ENCODE measurements at places on chromosomes 6 and 20.

- no peak for DNase-seq
Observed at GRCh38 chr6:37865504-37865903, 46.0 kb downstream of the ZFAND3 start.

GRCh38 chr6:106561686-106562405, 67.5 kb downstream of the RTN4IP1 start:
- no peak for DNase-seq

- DNase-seq = no peak
Observed at GRCh38 chr6:2839195-2839981, 2.3 kb downstream of the SERPINB1 start.

DNA sequence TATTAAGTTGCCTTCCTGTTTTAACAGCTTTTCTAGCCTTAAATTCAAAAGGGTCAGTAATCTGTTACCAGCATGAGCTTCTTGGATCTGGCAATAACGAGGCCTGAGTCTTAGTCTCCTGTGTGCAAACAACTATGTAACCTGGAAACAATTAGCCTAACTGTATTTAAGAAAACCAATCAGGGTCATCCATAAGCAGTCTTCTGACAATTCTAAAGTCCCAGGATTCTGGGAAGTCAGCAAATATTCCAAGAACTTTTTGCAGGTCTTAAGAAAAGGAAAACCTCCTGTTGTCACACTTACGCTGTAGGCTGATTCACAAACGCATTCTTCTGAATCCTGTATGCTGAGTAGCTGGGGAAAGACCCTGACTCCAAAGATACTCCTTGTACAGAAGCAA, 90.4 kb downstream of the COL12A1 start:
- DNase-seq = no peak

- DNase-seq = no peak
Observed at GRCh38 chr20:47568019-47568418, 66.3 kb downstream of the NCOA3 start.

DNA sequence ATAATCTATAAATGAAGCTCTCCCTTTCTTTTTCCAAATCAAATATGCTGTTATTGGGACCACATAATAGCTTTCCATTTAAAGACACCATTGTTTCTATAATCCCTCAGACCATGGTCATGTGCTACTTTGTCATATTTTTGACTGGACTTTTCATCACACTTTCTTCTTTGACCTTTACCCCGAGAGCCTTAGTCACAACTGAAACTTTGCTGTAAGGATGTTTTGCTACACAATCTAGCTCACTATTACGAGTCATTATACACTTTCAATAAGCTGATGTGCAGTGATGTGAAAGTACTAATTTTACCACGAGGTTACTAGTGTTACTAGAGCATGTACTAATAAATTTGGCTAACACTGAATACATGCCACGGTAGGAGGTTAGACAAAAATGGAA, 367.2 kb upstream of the RUNX2 start:
- no peak for DNase-seq

DNA sequence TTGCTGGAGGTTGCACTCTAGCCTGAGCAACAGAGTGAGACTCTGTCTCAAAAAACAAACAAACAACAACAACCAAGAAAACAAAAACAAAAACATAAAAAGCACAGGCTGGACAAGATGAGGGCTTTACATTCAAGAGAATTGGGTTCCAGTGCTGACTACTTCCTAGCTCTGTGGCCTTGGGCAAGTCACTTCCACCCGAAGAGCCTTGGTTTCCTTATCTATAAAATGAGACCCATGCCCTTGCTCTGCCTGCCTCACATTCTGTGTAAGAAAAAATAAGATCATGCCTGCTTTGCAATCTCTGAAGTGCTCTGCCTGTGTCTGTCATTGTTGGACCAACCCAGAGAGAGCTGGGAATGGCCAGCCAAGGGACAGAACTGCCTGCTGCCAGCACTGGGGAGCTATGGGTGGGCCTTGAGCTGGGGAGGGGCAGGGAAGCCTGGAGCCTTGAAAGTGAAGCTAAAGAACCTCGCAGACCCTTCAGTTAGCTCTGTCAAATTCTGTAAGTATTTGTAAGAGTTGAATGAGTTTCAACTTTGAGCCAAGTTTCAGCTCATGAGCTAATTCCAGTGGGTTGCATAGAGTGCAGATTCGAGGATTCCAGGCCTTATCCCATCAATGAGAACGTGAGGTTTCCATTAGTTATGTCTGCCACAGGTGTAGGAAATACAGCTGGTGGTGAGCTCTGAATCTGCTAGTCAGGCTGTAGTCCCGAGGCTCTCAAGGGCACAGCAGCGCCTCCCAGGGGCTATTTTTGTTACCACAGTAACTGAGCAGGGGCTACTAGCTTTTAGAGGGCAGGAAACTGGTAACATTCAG, 93.2 kb downstream of the DLGAP4 start:
- no peak for DNase-seq

- DNase-seq = no peak
Observed at GRCh38 chr6:116876635-116877611, at the start of gene RFX6. TSS of gene RFX6 (plus strand) at chr6:116877242. CDS start at chr6:116877276, 34 bp downstream.

DNA sequence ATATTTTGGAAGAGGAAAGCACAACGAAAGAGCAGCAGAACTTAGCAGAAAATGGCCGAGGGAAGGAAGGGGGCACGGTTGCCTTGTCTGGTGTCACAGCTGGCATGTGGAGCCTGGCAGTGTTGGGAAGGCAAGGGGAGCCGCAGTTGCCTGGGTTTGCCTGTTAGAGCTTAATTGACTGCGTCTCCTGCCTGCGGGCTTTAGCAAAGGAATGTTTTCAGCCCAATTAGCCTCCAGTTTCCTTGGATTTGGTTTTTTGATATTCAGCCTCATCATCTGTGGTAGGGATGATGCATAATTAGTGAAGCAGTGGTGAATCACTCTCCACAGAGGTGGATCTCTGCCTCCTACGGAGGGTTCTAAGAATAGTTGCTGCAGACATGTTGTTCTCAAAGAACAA, 832.6 kb downstream of the QKI start:
- no peak for DNase-seq

DNA sequence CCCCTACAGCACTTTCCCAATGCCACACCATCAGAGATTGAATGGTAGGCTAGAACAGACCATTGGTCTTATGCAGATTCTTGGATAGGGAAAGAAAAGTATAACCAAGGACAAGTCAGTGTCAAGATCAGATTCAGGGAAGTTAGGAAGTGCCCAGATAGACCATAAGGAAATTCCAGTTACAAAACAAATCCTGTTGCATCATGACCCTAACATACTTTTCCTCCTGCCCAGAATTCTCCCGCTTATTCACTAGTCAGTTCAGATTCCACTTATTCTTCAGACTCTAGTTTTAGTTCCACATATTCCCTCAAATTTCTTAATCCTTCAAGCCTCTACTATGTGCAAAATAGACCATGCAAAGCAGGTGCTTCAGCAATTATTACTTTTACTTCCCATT, 20.7 kb downstream of the METTL24 start:
- DNase-seq = no peak

DNA sequence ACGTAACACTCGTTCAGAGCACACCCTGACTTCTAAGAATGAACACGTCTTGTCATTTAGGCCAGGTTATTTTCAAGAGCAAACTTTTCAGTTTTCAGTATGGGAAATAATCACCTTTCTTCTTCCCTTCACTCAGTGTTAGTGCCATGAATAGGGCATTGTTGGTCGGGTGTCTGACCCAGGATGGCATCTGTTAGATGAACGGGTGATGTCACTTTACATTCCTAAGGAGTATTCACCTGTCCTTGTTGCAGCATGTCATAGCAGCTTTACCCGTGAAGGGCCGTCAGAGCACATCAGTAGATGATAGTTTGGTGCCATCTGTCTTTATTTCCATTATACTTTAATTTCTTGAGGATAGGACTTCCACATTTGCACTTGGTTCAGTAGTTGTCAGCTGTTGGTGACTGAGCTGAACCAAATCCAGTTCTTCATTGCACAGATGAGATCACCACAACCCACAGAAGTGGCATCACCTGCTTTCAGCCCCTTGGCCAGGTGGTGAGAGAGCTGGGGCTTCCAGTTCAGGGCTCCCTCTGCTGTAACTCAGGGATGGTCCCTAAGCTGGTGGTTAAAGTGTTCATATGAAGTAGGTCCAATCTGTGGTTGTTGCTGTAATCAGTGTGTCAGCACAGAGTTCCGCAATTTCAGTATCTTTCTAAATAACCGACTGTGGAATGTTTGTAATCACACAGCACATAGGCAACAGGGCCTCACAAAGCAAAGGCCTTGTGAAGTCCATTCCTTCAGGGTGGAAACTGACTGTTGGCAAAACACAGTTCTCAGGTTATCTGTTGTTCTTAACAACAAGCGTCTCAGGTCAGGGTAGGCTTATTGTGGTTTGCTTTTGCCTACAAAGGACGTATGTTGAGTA, 68.2 kb downstream of the FAM120B start:
- DNase-seq = no peak

GRCh38 chr6:88220493-88220892, 54.3 kb upstream of the CNR1 start:
- DNase-seq = no peak

DNA sequence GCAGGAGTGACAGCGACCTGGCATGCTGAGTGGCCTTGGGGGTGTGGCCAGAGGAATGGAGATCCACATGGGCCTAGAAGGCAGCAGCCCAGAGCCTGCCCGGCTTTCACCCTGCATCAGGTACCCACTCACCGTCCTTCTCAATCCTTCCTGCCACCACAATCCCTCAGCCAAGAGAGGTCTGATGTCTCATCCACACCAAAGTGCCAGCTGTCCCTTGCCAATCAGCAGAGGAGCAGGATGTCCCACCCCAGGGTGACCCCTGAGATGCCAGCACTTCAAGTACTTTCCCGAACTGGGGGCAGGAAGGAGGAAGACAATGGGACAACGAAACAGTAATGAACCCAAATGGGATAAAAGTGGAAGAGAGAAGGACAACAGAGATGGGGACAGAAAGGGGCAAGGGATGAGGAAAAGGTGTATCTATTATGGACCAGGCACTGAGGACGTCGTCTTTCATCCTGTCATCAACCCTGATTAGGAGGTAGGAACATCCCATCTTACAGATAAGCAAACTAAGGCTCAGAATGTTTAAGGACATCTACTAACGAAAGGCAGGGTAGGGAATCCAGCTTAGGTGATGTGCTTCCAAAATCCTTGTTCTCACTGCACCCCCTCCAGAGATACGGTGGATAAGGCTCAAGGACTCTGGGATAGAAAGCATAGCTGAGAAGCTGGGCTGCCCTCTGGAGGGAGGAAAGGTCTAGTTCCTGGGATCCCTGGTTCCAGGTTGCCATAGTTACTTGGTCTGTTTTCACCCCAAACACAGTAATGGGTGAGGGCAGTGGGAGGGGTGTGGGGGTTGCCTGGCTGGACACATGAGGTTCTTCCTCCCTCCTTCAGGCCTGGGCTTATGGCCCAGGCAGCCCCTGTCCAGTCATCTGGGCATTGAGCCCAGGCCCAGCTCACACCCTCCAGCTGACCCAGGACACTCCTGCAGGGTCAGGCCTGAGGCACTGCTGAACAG, 4.5 kb upstream of the TNXB start:
- no peak for DNase-seq

- DNase-seq = no peak
Observed at GRCh38 chr6:44050872-44051505, 76.3 kb downstream of the MRPL14 start.

- no peak for DNase-seq
Observed at GRCh38 chr6:158068156-158068892, 86.7 kb downstream of the SYNJ2 start.

GRCh38 chr6:1856381-1856780, 246.7 kb downstream of the FOXC1 start:
- no peak for DNase-seq

DNA sequence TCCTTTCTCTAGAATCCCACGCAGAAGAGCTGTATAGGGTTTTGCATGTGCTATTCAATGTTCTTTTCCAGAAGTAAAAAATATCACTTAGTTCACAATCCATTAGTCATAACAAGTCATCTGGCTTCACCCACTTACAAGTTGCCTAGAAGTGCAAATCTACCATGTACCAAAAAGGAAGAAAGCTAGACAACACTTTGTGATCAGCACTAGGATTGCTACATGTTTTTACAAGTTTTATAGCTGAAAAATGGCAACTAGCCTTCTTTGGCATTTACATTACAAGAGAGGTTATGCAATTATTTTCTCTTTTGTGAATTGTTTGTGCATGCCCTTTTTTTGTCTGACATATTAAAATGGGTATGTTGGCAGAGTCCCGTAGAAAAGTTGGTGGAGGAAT, 85.6 kb upstream of the PTPRK start:
- DNase-seq = no peak

- no peak for DNase-seq
Observed at GRCh38 chr6:78854546-78854945, 12.8 kb upstream of the IRAK1BP1 start.

- no peak for DNase-seq
Observed at GRCh38 chr6:14696367-14696766, 549.5 kb upstream of the JARID2 start.

DNA sequence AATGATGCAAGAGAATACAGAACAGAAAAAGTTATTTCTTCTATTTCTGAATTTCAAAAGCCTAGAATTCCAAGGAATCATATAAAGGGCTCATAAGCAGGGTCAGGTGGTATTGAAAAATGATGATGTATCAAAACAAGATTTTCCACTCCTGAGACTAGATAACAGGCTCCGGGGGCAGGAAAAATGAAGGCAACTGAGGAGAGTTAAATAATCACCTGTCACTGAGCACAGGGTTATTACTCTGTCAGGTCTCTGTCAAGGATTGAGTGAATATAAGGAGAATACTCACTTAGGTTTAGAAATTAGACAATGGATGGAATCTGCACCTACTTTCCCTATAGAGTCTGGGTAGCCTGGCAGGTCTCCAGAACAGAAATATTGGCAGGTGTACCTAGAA, 76.1 kb upstream of the KHDRBS2 start:
- no peak for DNase-seq

- peak; percentile 50 for DNase-seq
Observed at GRCh38 chr6:44078827-44079671, 48.2 kb downstream of the MRPL14 start.

GRCh38 chr6:40779409-40779808, 192.2 kb upstream of the LRFN2 start:
- no peak for DNase-seq

- peak; percentile 39 for DNase-seq
Observed at GRCh38 chr6:139161169-139161568, 26.3 kb downstream of the HECA start.

- no peak for DNase-seq
Observed at GRCh38 chr6:100202417-100203194, 208.6 kb upstream of the MCHR2 start.

DNA sequence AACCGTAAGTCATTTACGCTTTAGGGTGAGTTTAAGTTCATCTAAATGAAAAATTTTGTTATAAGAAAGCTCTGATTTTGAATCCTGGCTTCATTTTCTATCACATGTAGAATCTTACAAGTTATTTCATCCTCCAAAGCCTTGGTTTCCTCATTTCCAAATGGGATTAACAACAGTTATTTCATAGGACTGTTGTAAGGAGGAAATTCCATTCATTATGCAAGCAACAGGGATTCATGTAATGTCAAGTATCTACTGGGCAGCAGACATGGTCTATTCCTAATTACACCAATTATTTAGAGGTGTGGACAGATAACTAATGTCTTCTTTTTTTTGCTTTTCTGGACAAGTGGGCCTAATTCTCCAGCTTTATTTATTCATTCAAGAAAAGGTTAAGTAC, 154.0 kb downstream of the PDSS2 start:
- DNase-seq = no peak

- no peak for DNase-seq
Observed at GRCh38 chr6:150741633-150742200, 123.8 kb upstream of the MTHFD1L start.

Measured in stimulated activated CD4-positive, alpha-beta T cell treated with anti-CD3 and anti-CD28 coated beads, Interleukin-1b, Interleukin-23, amount 100 ng/mL, for 1 hour (primary cell).